ENCODE measurements at places on chromosomes 3 and 15. TPM values are rescaled to one million over a fixed set of nuclear protein-coding genes. Genes with fewer than 3 reads are reported as not detected.

DNA sequence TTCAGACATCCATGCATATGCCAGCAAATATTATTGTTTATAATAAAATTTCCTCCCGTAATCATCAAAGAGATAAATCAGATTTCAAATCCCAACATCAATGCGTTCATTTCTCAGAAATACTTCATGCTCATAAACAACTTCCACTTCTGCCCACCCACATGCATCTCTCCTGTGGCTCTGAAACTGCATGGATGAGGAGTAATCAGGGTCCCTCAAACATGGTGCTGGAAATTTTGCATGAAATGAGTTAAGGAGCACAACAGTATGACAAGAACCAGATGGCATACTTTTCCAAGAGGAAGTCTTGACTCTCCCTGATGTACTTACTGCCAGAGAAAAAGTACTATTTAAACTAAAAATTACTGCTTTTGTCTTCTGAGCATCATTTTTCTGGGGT lies 26.9 kb upstream of the MFSD1 start:
- no peak for DNase-seq
- H3K36me3 ChIP-seq = peaks cover 7% of the 10 kb centered on the region
- no peak overlapping the region for H3K27ac ChIP-seq
- peaks cover 2% of the 10 kb centered on the region for H3K4me1 ChIP-seq
- no peak overlapping the region for H3K4me3 ChIP-seq

Gene SPINT1
- total RNA-seq = 0.42 TPM

GRCh38 chr3:126480206-126480605 lies 4.5 kb upstream of the ZXDC start:
- H3K27ac ChIP-seq = no peak overlapping the region
- no peaks in the 10 kb centered on the region for H3K27me3 ChIP-seq
- peaks cover 7% of the 10 kb centered on the region for H3K4me1 ChIP-seq
- no peak overlapping the region for H3K4me3 ChIP-seq
- DNase-seq = peak; percentile 22
- H3K36me3 ChIP-seq = no peaks in the 10 kb centered on the region

- peaks cover 6% of the 10 kb centered on the region for H3K4me1 ChIP-seq
- peak overlapping the region; percentile 68 for H3K27ac ChIP-seq
- DNase-seq = no peak
These were observed 30.3 kb downstream of the TPRA1 start for GRCh38 chr3:127560051-127560787.

DNA sequence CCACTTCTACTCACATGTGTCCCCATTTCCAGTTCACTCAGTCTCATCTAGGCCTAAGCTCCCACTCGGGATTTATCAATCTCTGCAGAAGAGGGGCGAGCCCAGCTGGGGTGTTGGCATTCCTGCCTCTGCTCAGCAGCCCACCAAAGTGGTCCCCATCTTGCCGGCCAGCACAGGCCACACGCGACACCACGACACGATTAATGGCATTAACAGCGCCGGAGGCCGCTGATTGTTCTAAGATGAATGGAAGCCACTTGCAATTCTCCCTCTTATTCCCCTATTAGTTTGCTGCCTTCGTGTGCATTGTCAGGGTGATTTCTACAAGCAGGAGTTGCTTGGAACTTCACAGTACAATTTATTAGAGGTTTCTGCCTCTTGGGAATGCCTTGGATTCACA lies 477.3 kb downstream of the SHQ1 start:
- H3K4me1 ChIP-seq = peaks cover 11% of the 10 kb centered on the region
- DNase-seq = no peak
- H3K36me3 ChIP-seq = no peaks in the 10 kb centered on the region
- no peaks in the 10 kb centered on the region for H3K27me3 ChIP-seq
- H3K4me3 ChIP-seq = no peak overlapping the region

Gene AQP9
- total RNA-seq = not detected

GRCh38 chr15:66004618-66005262 lies 135.4 kb downstream of the RAB11A start:
- H3K27me3 ChIP-seq = peaks cover 45% of the 10 kb centered on the region
- H3K27ac ChIP-seq = no peak overlapping the region
- peaks cover 2% of the 10 kb centered on the region for H3K4me1 ChIP-seq
- peak; percentile 3 for DNase-seq
- H3K36me3 ChIP-seq = no peaks in the 10 kb centered on the region
- H3K4me3 ChIP-seq = no peak overlapping the region

- no peaks in the 10 kb centered on the region for H3K4me1 ChIP-seq
- H3K27ac ChIP-seq = no peak overlapping the region
- H3K36me3 ChIP-seq = no peaks in the 10 kb centered on the region
These were observed 461.1 kb upstream of the TBL1XR1 start for GRCh38 chr3:177658354-177658753.

- H3K27ac ChIP-seq = no peak overlapping the region
- no peaks in the 10 kb centered on the region for H3K36me3 ChIP-seq
- H3K4me1 ChIP-seq = peaks cover 8% of the 10 kb centered on the region
These were observed 328.2 kb downstream of the SHQ1 start for GRCh38 chr3:72519946-72520604.

- H3K4me3 ChIP-seq = no peak overlapping the region
- H3K36me3 ChIP-seq = no peaks in the 10 kb centered on the region
These were observed 112.0 kb downstream of the FRMD4B start for GRCh38 chr3:69273896-69274295.

Gene FBXL2
- total RNA-seq = not detected

Gene GOLGA8R
- 5.8 TPM for total RNA-seq

GRCh38 chr15:51303462-51303980 lies 34.9 kb downstream of the CYP19A1 start:
- H3K4me3 ChIP-seq = no peak overlapping the region
- no peaks in the 10 kb centered on the region for H3K4me1 ChIP-seq
- no peaks in the 10 kb centered on the region for H3K36me3 ChIP-seq
- no peak for DNase-seq
- H3K27me3 ChIP-seq = peaks cover 8% of the 10 kb centered on the region

Gene RTP3
- not detected for total RNA-seq

Gene GRK7
- 0.42 TPM for total RNA-seq

DNA sequence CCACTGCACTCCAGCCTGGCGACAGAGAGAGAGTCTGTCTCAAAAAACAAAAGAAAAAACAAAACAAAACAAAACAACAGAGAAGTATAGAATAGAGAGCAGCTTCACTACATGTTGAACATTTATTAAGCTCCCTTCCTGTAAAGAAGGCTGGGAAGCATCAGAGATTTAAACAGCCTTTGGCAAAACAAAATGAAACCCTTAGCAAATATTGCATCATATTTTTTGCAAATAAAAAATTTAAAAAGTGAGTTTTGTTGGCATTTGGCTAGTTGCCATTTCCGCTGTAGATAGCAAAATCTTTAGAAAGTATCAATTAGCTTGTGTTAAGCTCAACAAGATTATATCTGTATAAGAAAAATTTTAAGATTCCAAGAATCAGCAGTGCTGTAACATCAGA lies 151.2 kb downstream of the SERPINI1 start:
- peaks cover 4% of the 10 kb centered on the region for H3K4me1 ChIP-seq
- no peaks in the 10 kb centered on the region for H3K36me3 ChIP-seq
- H3K4me3 ChIP-seq = no peak overlapping the region

DNA sequence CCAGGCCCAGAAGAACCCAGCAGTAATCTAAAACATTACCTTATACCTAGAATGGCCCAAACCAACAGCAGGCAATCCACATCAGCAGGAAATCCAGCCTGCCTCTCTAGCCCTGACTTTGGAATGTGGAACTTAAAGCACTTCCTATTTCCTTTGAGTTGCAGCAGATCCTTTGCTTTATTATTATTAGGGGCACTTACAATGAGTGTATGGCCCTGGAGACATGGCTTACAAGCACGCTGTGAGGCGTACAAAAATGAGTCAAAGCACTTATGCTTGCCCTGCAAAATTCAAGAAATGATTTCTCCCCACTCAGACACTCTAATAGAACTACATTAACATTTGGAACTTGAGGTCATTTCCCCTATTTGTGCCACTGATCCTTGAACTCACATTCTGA lies 9.5 kb upstream of the KNSTRN start:
- DNase-seq = no peak
- no peak overlapping the region for H3K27ac ChIP-seq
- no peaks in the 10 kb centered on the region for H3K36me3 ChIP-seq
- no peaks in the 10 kb centered on the region for H3K27me3 ChIP-seq

Gene CYP1A2
- total RNA-seq = not detected

- H3K27me3 ChIP-seq = no peaks in the 10 kb centered on the region
- H3K4me3 ChIP-seq = no peak overlapping the region
- no peak for DNase-seq
- no peaks in the 10 kb centered on the region for H3K4me1 ChIP-seq
These were observed 713.7 kb upstream of the SEMA6D start for GRCh38 chr15:47003568-47003967.

Gene IL5RA
- not detected for total RNA-seq

Gene SLITRK3
- not detected for total RNA-seq

Gene MESP2
- not detected for total RNA-seq

DNA sequence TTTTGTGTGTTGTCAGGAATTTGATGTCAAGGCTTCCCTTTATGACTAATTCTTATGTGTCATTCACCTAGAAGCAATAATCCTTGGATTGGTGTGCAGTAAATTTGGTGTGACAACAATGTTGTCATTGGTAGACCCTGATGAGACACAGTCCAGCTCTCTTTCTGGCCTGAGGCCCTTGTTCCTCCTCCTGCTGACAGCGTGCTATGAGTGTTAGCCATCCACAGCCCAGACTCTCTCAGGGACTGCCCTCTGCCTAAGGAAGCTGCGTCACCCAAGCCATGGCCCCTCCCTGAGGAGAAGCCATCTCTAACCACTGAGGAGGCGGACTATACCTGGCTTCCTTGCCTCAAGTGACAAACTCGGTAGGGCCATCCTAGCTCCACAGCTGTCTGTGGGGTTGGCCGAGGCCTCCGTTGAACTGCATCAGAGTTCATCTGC lies 13.3 kb upstream of the TM4SF1 start:
- no peaks in the 10 kb centered on the region for H3K36me3 ChIP-seq
- H3K4me1 ChIP-seq = no peaks in the 10 kb centered on the region
- H3K27me3 ChIP-seq = peaks cover 10% of the 10 kb centered on the region
- H3K4me3 ChIP-seq = no peak overlapping the region

GRCh38 chr3:54213907-54214306 lies 91.6 kb downstream of the CACNA2D3 start:
- H3K4me3 ChIP-seq = no peak overlapping the region
- no peaks in the 10 kb centered on the region for H3K4me1 ChIP-seq
- DNase-seq = no peak

DNA sequence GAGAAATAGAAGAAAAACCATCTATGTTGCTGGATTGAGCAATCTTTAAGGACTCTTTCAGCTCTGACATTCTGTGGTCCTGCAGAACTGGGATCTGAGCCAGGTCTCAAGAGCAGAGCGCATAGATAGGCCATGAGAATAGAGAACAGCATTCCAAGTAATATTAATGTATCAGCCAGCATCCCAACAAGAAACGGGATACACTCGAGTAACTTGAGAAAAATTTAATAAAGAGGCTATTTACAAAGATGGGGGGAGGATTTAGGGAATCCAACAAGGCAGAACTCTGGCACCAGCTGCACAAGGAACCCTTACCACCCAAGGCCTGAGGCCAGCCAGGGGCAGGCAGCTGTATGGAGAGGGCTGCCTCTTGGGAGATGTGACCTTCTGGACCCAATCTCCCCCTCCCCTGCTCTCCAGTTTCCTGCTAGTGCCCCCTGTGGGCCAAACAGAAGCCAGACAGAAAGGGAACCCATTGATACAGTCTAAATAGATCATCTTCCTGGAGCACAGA lies 8.2 kb downstream of the TMOD2 start:
- H3K36me3 ChIP-seq = no peaks in the 10 kb centered on the region
- no peak overlapping the region for H3K27ac ChIP-seq
- peaks cover 20% of the 10 kb centered on the region for H3K4me1 ChIP-seq
- DNase-seq = no peak

GRCh38 chr15:85284497-85284896 lies 95.9 kb upstream of the AKAP13 start:
- peaks cover 3% of the 10 kb centered on the region for H3K27me3 ChIP-seq
- peaks cover 2% of the 10 kb centered on the region for H3K4me1 ChIP-seq
- H3K4me3 ChIP-seq = no peak overlapping the region
- DNase-seq = no peak

DNA sequence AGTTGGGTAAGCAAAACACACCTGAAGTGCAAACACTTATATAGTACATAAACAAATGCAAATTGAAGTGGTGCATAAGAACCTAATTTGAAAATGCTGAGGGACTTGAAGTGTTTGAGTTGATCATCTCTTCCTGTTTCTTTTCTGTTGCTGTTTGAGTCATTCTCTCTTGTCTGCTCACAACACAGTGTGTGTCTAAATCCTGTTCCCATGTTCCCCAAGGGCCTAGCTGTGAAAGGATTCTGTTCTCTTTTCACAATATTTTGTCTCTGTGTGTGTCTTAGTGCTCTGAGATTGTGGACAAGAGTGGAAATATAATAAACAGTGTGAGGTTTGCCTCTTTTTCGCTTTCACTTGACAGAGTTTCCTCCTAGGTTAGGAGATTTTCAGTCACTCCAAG lies 6.1 kb downstream of the CD96 start:
- peaks cover 40% of the 10 kb centered on the region for H3K4me1 ChIP-seq
- H3K27ac ChIP-seq = no peak overlapping the region
- H3K27me3 ChIP-seq = no peaks in the 10 kb centered on the region
- no peak for DNase-seq
- peaks cover 16% of the 10 kb centered on the region for H3K36me3 ChIP-seq

All from naive thymus-derived CD8-positive, alpha-beta T cell (primary cell).